ENCODE measurements at places on chromosomes 2 and 18.

DNA sequence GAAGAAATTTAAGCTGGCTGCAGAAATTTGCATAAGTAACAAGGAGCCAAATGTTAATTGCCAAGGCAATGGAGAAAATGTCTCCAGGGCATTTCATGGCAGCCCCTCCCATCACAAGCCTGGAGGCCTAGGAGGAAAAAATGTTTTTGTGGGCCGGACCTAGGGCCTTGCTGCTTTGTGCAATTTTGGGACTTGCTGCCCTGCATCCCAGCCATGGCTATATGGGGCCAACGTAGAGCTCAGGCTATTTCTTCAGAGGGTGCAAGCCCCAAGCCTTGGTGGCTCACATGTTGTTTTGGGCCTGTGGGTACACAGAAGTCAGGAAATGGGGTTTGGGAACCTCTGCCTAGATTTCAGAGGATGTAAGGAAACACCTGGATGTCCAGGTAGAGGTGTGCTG, 57.7 kb downstream of the MOB4 start:
- no peak for DNase-seq

DNA sequence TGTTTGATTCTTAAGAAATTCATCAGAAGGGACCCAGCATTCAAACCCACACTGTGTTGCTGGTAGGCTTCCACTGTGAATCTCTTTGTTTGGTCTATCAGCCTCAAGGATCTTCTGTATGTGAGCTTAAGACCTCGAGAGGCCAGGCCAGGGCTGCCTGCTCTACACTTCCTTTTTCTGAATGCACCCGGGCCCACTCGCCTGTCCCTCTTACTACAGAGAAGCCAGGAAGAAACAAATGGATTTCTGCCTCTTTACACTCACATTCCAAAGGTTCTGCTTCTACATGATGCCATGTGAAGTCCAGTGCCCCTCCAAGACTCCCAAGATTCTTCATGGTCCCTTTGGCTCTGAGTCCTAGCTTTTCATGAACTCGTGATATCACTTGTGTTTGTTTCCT, 25.4 kb upstream of the MRPL19 start:
- DNase-seq: no peak

- no peak for DNase-seq
These were observed 97.6 kb upstream of the SLC39A10 start for GRCh38 chr2:195559431-195559914.

GRCh38 chr2:64947885-64948284, 41.3 kb upstream of the SLC1A4 start:
- DNase-seq: no peak

- DNase-seq: no peak
These were observed 99.6 kb downstream of the TMEM247 start for GRCh38 chr2:46578961-46579360.

DNA sequence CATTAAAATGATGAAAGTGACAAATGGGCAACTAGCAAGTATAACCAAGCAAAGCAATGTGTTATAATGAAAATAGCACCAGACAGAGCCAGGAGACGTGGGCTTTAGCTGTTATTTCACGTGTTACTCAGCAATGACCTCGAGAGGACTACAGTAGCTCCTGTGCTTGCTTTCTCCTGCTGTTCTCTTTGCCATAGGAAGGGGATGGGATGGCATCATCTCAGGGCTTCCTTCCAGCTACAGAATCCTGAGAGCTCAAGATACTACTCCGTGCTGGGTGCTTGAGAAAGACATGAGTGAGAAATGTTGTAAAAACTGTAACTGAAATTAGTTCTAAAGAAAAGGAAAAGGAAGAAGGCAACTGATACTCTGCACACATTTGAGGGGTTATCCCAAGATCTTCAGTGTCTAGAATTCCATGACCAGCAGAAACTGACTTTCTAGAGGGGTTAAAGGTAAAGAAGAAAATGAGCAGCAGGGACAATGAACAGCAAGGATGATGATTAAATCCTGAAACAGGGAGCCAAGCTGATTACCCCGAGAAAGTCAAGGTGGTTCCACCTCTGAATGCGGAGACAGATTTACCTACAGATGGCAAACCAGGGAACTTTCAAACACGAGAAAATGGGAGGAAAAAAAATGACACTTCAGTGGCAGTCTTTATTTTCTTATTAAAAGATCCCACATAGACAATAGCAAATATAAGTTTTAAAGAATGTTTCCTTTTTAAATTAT, 33.4 kb downstream of the GAREM1 start:
- no peak for DNase-seq

DNA sequence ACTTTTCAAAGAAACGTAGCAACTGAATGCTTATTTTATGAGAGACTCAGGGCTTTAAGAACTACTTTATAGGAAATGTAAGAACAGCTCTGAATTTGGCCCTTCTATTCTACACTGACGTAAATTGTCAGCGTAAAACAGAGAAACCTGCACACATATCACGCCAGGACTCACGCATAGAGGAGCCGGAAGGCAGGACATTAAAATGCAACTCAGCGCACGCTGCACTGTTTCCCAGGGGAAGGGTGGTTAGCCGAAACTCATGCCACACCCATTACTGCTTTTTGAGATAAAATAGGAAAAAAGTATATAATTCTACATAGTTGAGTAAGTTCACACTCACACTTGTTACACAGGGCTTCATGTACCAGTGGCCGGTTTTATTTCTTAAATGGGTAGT, 7.4 kb downstream of the TUBB6 start:
- no peak for DNase-seq

- DNase-seq: peak; percentile 79
These were observed 39.1 kb upstream of the FAM136A start for GRCh38 chr2:70340761-70341476.

- DNase-seq: no peak
These were observed 451.0 kb downstream of the SLC4A3 start for GRCh38 chr2:220078439-220078838.

- no peak for DNase-seq
These were observed 8.9 kb downstream of the CCL20 start for GRCh38 chr2:227822416-227823003.

DNA sequence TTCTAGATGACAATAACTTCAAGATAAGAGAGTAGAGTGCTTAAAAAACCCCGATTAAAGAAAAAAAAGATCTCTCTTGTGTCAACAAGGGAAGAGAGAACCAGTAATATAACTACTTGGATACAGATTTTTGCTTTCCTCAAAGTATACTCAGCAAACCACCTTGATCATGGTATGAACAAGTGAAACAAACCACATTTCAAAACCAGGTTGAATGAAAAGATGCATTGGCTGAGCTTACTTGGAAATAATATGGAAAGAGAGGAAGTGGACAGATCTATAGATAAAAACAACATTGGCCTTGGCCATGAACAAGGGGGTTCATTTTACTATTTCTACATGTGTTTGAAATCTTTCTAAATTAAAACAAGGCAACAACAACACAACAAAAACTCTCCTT, 50.1 kb downstream of the ATP8B1 start:
- no peak for DNase-seq

Measured in SK-MEL-5 (cell line).